ENCODE measurements at places on chromosomes 11 and 22.

DNA sequence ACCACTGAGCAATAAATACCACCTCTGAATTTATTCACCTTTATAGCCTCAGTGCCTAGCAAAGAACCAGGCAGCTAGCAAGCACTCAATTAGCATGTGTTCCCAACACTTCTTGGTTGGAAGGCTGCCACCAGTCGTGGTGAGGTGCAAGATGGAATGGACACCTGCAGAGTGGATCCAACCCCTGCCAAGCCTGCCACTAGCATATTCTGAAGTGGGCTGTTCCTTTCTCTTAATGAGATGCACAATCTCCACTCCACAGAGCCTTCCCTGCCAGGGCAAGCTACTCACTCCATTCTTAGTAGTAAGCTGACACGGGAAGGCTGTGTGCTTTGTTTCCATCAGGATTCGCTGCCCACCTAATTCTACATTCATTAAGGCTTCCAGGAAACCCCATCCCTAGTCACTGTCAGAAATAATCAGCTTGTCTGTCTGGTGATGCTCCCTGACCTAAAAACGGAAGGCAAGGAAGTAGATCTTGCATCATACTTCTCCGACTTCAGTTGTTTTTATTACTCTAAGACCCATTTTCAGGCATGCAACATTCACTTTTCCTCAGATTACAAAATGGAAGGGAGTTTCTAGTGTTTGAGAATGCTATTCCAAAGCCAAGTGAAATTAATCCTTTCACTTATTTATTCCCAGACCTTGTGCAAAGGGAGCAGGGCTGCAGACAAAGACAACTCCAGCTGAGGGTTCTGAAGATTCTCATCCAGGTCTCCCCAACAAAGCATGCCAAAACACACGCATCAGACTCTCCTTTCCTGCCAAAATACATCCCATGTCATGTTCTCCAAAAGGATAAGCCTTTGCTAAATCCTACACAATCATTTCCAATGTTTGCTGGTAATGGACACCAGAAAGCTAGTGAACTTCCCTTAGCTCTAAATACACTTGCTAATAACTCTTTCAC, 128.0 kb downstream of the TENM4 start:
- no peak for DNase-seq

GRCh38 chr11:93493252-93493897, 49.8 kb downstream of the SMCO4 start:
- DNase-seq = no peak

- no peak for DNase-seq
These were observed 26.8 kb downstream of the RPL3 start for GRCh38 chr22:39292561-39293074.

GRCh38 chr22:34776817-34777216, 289.1 kb upstream of the ISX start:
- no peak for DNase-seq

DNA sequence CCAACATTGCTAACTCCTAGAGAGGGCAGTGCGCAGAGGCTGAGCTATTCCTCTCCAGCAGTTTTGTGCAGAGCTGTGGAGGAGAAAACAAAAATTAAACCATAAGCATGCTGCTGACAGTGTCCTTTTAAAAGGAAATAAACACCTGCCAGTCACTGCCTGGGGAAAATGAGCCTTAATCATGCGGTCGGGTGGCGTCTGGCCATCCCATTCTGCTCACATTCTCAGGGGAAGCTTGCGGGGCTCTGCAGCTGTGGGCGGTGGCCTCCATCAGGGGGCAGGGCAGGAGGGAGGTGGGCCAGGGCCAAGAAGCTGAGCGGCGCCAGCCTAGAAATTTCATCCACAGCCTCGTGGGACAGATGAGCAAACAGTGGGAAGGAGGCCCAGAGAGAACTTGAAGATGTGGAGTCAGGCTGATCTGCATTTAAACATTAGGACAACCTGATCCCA, 71.0 kb upstream of the TP53I11 start:
- no peak for DNase-seq

- no peak for DNase-seq
These were observed 423.9 kb upstream of the CHORDC1 start for GRCh38 chr11:90646706-90647105.

DNA sequence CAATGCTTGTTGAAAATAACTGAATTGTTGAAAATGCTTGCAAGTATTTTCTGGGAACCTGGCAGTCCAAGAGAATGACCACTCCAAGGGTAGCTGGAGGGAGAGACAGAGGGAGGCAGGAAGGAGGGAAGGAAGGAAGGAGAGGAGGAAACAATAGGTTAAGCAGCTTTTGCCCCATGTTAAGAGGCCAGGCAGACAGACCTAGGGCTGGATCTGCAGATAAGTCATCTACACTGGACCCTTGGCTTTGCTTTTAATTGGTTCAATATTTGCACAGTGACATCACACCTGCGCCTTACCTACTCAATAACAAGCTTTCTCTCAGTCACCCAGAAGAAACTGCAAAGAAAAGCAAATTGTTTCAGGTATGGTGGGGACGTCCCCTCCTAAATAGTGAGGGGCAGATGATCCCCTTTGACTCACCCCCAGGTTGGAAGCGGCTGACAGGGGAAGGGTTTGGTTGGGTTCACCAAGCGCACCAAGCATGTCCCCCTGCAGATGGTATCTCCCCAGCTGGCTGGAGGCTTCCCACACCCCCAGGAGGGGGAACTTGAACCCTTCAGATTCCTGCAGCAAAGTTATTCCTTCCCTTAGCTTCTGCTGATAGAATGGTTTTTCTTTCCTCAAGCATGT, 24.3 kb downstream of the MYH9 start:
- DNase-seq = no peak

All from cortex of kidney (tissue), 1 donor.